ENCODE measurements at places on chromosomes 13 and 19.

GRCh38 chr13:102692491-102692826, 2.4 kb downstream of the METTL21C start:
- DNase-seq: no peak

GRCh38 chr13:29593605-29594297, 1.7 kb downstream of the SLC7A1 start:
- no peak for DNase-seq

DNA sequence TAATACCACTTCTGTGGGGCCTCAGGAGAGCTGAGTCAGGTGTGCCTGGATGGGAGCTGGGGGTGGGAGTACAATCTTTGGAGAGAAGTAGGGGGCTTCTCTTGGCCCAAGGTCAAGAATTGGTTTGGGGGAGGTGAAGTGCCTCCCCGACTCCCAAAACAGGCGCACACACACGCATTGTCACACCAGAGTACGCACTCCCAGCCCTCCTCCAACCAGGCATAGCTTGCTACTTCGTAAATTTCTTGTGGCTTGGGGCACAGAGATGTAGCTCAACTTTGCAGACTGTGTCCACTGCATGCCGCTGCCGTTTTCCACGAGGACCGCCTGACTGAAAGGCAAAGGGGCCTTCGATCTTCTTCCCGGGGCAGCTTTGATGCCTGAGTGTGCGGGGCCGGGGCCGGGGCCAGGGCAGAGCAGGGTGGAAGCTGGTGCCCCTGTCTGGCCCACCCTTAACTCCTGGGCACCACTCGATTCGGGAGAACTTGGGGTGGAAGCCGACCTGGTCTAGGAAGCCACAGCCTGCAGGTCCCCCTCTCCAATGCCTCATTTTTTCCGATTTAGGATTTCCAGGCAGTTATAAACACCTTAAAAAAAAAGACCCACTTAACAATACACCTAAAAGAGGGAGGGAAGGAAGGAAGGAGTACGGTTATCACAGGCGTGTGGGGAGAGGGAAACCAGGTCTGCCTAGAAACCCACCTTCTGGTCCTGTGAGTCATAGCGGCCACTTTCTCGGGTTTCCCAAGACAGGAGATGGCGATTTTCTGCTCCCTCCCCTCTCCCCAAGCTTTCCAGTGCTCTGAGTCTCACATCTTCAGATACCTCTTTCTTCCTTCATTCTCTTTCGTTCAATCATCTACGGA, 5.8 kb upstream of the TSHZ3 start:
- DNase-seq: no peak

GRCh38 chr13:104953588-104953987, 1581.9 kb downstream of the EFNB2 start:
- DNase-seq: no peak

DNA sequence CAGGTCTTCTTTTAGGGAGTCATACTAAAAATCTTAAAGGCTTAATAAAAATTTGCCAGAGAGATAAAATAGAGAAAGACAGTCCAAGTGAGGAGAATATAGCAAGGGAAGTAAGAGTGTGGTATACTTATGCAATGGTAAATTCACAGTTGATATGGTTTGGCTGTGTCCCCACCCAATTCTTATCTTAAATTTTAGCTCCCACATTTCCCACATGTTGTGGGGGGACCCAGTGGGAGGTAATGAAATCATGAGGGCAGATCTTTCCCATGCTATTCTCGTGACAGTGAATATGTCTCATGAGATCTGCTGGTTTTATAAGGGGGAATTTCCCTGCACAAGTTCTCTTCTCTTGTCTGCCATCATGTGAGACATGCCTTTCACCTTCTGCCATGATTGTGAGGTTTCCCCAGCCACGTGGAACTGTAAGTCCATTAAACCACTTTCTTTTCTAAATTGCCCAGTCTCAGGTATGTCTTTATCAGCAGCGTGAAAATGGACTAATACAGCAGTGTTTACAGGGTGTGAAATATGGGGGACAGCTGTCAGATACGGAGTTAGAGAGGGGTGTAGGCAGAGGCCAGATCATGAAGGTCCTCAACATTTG, 115.4 kb downstream of the UGGT2 start:
- no peak for DNase-seq

DNA sequence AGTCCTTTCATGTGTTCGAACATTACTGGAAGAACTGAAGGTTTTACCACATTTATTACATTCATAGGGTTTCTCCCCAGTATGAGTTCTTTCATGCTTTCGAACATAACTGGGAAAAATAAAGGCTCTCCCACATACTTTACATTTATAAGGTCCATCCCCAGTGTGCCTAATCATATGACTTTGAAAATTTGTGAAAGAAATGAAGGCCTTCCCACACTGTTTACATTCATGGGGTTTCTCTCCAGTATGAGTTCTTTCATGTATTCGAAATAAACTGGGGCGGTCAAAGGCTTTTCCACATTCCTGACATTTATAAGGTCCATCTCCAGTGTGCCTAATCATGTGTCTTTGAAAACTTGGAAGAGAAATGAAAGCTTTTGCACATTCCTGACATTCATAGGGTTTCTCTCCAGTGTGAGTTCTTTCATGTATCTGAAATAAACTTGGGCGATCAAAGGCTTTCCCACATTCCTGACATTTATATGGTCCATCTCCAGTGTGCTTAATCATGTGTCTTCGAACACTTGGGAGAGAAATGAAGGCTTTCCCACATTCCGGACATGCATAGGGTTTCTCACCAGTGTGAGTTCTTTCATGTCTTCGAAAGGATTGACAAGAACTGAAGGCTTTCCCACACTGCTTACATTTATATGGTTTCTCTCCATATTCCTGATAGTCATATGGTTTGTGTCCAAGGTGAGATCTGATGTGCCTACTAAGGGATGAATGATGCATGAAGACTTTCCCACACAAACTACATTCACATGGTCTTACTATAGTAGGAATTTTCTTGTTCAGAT, 24.0 kb downstream of the ZNF564 start:
- no peak for DNase-seq

DNA sequence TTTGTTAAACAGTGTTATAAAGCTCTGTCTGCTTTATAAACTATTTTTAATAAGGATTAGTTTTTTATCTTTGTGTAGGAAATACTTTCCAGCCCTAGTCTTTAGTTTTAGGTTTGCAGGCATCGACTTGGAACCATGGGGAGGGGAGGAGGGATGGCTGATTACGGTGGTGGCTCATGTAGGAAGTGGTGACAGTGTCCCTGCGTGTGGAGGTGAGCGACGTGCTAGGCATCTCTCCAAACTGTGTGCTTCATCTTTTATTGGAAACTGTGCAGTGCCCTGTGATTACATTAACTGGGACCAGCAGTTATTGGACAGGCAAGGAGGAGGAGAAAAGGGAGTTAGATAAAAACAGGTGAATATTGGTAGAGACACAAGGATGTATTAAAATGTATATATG, 203.8 kb downstream of the ATP8A2 start:
- no peak for DNase-seq

GRCh38 chr13:97141097-97141496, 81.0 kb upstream of the MBNL2 start:
- DNase-seq: no peak

GRCh38 chr13:95474992-95475391, 77.5 kb upstream of the CLDN10 start:
- no peak for DNase-seq

DNA sequence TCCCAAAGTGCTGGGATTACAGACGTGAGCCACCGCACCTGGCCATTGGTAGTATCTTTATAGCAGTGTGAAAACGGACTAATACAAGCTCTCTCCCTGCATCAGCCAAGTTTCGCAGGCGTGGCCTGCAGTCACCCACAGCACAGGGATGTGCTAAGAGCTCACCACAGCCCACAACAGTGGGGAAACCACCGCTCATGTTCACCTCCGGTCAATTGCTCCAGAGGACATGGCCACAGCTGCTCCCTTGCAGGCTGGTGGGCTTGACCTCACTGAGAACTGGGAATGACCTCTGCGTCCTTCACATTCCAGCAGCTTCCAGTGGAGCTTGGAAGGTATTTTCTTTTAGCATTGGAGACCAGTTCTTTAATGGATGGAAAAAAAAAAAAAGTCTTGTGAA, 156.4 kb downstream of the KCTD15 start:
- DNase-seq: no peak

DNA sequence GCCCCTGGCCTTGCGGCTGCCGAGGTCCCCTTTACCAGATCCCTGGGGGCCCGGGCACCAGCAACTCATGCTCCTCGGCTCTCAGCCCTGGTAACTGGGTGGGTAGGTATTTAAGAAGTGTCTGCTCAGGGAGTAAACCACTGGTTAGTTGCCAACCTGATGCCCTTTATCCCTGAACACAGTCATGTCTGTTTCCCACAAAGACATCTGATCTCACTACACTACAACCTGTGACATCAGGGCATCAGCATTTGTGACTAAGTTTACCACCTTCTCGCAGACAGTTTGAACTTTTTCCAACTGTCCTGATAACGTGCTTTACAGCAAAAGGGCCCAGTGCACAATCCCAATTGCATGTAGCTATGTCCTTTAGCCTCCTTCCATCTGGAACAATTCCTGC, 22.0 kb downstream of the GGACT start:
- no peak for DNase-seq

DNA sequence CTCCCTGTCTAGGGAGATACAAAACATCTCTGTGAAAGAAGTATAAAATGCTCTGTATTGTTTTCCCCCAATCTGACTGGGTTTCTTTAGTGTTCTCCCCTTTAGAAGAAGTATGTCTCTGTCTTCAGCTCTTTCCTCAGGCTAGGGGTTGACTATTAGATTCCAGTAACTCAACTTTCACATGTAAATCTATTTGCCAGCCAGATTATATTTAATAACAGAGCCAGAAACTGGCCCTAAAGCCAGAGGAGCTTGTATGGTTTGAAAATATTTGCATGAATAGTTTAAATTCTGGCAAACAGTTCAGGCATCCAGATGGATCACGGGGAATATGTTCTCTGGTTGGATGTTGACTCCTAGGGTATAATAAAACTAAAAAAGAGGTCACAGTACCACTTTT, 22.3 kb upstream of the CYSLTR2 start:
- no peak for DNase-seq

- no peak for DNase-seq
Measured at GRCh38 chr13:70890289-70890688, 782.0 kb upstream of the KLHL1 start.

- peak; percentile 80 for DNase-seq
Measured at GRCh38 chr13:44802491-44802890, 186.8 kb downstream of the NUFIP1 start.

- DNase-seq: no peak
Measured at GRCh38 chr13:33999811-34000605, 182.1 kb downstream of the RFC3 start.

DNA sequence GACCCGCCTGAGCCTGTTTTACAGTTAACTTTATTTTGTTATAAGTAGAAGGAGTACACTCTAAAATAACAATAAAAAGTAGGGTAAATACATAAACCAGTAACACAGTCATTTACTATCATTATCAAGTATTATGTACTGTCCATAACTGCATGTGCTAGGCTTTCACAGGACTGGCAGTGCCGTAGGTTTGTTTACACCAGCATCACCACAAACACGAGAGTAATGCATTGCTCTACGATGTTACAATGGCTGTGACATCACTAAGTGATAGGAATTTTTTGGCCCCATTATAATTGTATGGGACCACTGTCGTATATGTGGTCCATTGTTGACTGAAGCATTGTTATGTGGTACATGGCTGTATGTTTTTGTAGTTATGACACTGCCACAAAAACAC, 41.3 kb upstream of the SLC7A9 start:
- no peak for DNase-seq

GRCh38 chr19:56137405-56137804, 3.7 kb upstream of the ZNF444 start:
- no peak for DNase-seq

DNA sequence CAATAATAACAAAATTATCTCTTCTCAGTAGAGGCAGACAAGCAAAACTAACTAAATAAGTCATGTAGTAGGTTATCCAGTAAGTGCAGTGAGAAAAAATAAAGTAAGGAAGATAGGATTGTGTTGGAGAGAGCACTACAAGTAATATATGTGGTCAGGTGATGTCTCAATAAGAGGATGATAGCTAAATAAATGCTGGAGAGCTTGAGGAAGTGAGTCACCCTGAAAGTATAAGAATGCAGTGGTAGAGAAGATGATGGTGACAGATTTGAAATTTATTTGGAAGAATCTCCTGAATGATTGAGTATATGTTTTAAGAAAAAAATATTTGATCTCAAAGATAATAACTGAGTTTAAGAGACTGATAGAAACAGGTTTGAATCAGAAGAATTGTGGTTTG, 152.2 kb upstream of the PRR20A start:
- DNase-seq: no peak

GRCh38 chr13:103195762-103196161, 129.5 kb upstream of the SLC10A2 start:
- DNase-seq: no peak

DNA sequence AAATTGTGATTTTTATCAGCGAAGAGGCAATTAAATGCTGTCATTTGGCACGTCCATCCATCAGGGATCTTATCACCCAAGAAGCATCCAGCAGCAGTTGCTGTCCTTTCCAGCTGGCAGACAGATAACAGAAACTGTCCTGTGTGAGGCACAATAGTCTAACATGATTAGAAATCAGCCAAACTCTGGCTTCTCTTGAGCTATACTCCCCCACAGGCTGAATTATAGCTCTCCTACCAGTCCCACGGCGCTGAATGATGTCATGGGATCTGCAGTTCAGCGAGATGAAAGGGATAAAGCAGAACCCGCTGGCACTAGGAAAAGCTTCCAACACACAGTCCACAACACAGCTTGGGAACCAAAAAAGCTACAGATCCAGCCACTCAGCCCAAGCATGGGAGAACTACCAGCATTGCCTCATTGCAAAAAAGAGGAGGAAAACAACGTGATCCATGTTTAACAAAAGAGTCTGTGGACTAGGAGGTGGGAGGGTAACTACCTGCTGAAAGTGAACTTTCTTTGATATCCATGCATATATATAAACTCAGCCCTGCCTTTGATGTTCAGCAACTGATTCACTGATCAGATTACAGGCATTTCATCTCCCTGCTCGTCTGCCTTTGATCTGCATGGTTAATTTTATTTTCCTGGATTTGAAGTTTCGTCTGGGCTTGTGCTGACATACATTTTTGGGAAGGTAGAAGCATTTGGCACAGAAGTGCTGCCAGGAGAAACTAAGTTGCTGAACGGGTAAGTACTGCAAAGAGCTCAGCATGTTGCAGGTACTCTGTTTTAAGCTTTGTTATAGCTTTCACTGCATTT, at the start of gene TNFRSF19:
Gene TNFRSF19, plus strand, starts transcription at position 314 of the 822 bp plus-strand sequence. CDS start 19,772 bp downstream, outside the sequence.
- DNase-seq: no peak

GRCh38 chr19:34835631-34836351, 62.8 kb upstream of the ZNF599 start:
- no peak for DNase-seq

GRCh38 chr19:34428549-34429285, 536 bp downstream of the UBA2 start:
- peak; percentile 59 for DNase-seq

DNA sequence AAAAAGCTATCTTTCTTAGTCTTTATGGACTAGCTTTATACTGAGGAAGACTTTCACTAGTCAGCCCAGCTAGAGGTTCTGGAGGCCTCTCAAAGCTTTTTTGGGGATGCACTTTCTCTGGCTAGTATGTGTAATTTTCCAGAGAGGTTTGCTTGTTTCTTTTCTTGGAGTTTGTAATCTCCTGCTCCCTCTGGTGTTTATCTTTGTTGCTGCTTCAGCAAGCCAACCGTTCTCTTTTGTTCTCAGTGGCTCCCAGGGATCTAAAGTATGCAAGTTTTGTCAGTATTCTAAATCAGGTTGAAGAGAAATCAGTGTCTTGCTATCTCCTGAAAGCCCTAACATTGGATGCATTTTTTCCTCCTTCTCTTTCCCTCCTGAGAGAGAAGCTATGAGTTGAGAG, 121.1 kb upstream of the MYO16 start:
- DNase-seq: peak; percentile 63

- no peak for DNase-seq
Measured at GRCh38 chr19:34173193-34173956, 1.1 kb downstream of the LSM14A start.

GRCh38 chr19:27971071-27971470, 1241.9 kb downstream of the UQCRFS1 start:
- no peak for DNase-seq

Measured in suppressor macrophage treated with lipopolysaccharide for 1 hour (primary cell).